Sigmoid colon (tissue), 7 donors: ENCODE measurements at places on chromosomes 3 and 15. TPM values are rescaled to one million over a fixed set of nuclear protein-coding genes. Genes with fewer than 3 reads are reported as not detected.

GRCh38 chr15:64461721-64462162, 1.4 kb downstream of the ZNF609 start:
- DNase-seq: no peak
- H3K27me3 ChIP-seq: no peaks in the 10 kb centered on the region
- peak overlapping the region; percentile 56 for H3K4me3 ChIP-seq
- peaks cover 61% of the 10 kb centered on the region for H3K4me1 ChIP-seq
- no peaks in the 10 kb centered on the region for H3K36me3 ChIP-seq

DNA sequence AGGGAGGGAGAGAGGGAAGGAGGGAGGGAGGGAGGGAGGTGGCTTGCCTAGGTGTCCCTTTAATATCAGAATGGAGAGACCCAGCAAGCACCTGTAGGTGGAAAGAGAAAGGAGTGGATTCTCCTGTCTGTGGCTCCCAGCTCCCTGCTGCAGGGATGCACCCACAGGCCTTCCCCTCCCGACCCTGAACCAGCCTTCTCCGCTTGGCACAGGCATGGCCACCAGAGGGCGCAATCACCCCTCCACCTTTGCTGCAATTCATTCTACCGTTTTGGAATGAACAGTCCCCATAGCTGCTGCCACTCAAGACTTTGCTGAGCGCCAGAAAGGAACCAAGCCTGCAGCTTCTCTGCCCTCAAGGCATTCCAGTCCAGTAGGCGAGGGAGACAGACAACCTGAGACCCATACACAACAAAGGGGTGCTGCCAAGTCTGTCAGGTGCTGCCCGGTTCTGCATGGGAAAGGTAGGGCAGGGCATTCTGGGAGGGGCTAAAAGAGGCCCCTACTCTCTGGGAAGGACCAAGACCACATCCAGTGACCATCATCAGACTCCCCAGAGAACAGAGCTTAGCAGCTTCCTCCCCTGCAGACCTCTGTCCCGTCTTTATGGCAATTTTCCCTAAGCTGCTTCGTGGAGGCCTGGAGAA, 4.9 kb downstream of the TLR9 start:
- H3K4me1 ChIP-seq: peaks cover 19% of the 10 kb centered on the region
- H3K36me3 ChIP-seq: no peaks in the 10 kb centered on the region
- no peaks in the 10 kb centered on the region for H3K27me3 ChIP-seq
- no peak overlapping the region for H3K27ac ChIP-seq

DNA sequence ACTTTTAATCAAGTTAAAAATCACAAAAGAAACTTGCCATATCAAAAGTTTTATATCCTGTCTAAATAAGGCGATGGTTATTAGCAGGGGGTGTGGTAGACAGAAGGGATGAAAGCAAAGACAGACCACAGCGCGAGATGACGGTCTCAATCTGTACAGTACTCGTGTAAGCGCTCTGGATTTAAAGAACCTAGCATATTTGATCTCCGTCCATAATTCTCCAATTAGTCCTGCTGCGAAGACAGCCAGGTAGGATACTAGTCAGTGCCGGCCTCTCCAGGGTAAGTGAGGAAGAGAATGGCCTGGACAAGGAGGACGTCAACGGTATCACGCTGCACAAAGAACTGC, 701 bp downstream of the SGO1 start:
- no peaks in the 10 kb centered on the region for H3K27me3 ChIP-seq
- H3K4me3 ChIP-seq: peak overlapping the region; percentile 68
- H3K27ac ChIP-seq: no peak overlapping the region

The C3orf49 gene
- total RNA-seq: not detected

GRCh38 chr3:105958237-105959000, 89.6 kb upstream of the CBLB start:
- H3K27ac ChIP-seq: no peak overlapping the region
- H3K4me1 ChIP-seq: no peaks in the 10 kb centered on the region
- no peak overlapping the region for H3K4me3 ChIP-seq
- H3K27me3 ChIP-seq: no peaks in the 10 kb centered on the region
- no peak for DNase-seq

DNA sequence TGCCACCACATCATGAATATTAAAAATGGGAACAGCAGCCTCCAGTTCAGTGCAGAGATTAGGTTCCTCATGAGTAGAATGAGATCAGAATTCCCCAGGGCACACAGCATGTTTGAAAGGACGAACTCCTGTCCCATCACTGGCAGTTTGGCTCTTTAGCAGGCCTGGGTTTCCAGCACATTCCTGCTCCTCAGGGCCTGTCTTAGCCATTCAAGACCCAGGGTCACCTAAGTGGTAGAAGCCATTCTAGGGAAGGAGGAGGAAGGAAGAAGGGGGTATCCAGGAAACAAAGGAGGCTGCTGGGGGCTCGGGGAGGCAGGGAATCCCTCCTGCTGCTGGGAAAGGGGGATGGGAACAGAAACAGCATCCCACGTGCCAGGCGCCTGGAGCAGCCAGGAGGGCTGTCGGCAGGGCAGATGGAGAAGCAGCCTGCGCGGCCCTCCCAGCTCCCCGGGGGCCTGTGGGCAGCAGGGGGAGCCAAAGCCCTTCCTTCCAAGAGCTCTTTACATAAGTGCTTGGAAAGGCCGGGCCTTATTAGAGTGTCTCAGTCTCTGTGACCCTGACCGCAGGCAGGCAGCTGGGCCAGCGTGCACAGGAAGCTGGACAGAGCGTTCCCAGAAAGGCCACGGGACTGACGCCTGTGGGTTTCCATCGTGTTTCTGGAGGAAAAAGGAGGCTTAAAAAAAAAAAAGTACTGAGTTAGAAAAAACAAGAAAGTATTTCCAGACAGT, 24.7 kb downstream of the LOXL1 start:
- no peaks in the 10 kb centered on the region for H3K36me3 ChIP-seq
- H3K27me3 ChIP-seq: no peaks in the 10 kb centered on the region
- DNase-seq: peak; percentile 98
- peaks cover 18% of the 10 kb centered on the region for H3K4me1 ChIP-seq
- no peak overlapping the region for H3K4me3 ChIP-seq
- H3K27ac ChIP-seq: peak overlapping the region; percentile 97

The TXNRD3 gene
- 13.6 TPM for total RNA-seq

DNA sequence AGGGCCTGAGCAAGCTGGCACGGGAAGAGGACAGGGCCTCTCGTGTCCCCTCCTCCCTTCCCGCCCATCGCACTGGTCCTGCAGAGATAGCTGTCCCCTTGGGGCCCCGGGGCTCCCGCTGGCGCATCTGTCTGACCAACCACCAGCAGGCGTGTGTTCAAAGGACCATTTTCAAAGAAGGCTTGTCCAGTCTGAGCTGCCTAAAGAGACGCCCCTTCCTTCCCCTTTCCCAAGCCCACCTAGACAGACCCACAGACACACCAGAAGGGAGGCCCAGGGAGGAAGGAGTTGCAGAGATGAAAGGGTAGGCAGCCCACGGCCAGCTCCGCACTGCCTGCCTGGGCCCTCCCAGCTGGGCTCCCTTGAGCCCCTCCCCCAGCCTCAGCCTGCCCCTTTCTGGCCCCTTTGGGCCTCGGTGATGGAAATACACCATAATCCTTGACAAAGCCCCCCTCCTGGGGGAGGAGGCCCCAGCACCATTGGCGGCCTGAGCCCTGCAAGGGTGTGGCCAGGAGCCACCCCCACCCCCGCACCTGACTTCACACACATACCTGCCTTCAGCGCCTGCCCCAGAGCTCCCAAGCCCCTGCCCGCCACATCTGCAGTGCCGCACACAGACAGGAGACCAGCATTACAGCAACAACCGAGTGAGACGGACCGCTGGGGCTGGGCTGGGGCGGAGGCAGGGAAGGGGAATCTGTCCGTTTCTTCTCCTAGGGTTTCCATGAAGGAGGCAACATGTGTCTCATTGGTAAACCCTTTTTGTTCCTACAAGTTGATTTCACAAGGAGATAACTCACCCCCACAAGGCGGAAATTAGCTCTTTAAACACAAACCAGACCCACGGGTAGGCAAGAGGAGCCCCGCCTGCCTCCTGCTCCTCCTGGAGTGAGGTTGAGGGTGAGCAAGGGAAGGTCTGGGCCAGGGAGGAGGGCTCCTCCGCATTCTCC, at the start of gene STRA6:
STRA6 (minus strand) TSS at position 336 of the 950 bp plus-strand sequence. CDS start 520 bp downstream, outside the sequence.
- no peaks in the 10 kb centered on the region for H3K27me3 ChIP-seq
- no peak within 1 kb of the TSS for H3K27ac ChIP-seq
- no peak within 1 kb of the TSS for H3K4me3 ChIP-seq
- H3K36me3 ChIP-seq: no peaks in the 10 kb centered on the region
- H3K4me1 ChIP-seq: peaks cover 11% of the 10 kb centered on the region
